ENCODE measurements at places on chromosomes 3 and 15.

- DNase-seq: no peak
- H3K36me3 ChIP-seq: no peaks in the 10 kb centered on the region
These were observed 16.4 kb downstream of the WNT7A start for GRCh38 chr3:13863382-13863952.

GRCh38 chr3:194875581-194876402 is 190.1 kb downstream of the FAM43A start:
- no peak overlapping the region for H3K4me3 ChIP-seq
- no peaks in the 10 kb centered on the region for H3K36me3 ChIP-seq
- no peak for DNase-seq
- H3K27ac ChIP-seq: no peak overlapping the region

GRCh38 chr3:18080198-18080689 is 337.8 kb upstream of the TBC1D5 start:
- H3K4me3 ChIP-seq: no peak overlapping the region
- H3K27me3 ChIP-seq: no peaks in the 10 kb centered on the region
- DNase-seq: no peak
- H3K4me1 ChIP-seq: no peaks in the 10 kb centered on the region

DNA sequence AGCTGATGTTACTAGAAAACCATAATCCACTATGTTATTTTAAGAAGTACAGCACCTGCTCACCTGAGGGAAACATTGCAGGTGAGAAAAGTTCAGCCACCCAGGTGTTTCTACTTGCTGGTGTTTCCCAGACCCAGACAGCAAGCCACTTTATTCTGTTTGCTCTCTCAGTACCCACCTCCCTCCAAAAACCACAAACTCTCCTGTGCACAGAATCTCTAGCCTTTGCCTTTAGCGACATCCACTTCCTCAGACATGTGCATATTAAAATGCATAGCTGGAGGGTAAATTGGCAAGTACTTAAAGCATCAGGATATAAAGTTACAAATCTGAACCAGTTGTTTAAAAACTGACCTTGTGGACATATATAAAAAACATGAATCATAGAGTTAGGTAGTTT is 36.7 kb downstream of the VGLL3 start:
- H3K4me1 ChIP-seq: no peaks in the 10 kb centered on the region
- H3K27ac ChIP-seq: no peak overlapping the region
- DNase-seq: no peak

- H3K27ac ChIP-seq: no peak overlapping the region
- no peak overlapping the region for H3K4me3 ChIP-seq
- no peaks in the 10 kb centered on the region for H3K4me1 ChIP-seq
- H3K36me3 ChIP-seq: no peaks in the 10 kb centered on the region
These were observed 34.8 kb downstream of the SRGAP3 start for GRCh38 chr3:9214599-9214998.
